ENCODE measurements at places on chromosomes 11 and 22.

DNA sequence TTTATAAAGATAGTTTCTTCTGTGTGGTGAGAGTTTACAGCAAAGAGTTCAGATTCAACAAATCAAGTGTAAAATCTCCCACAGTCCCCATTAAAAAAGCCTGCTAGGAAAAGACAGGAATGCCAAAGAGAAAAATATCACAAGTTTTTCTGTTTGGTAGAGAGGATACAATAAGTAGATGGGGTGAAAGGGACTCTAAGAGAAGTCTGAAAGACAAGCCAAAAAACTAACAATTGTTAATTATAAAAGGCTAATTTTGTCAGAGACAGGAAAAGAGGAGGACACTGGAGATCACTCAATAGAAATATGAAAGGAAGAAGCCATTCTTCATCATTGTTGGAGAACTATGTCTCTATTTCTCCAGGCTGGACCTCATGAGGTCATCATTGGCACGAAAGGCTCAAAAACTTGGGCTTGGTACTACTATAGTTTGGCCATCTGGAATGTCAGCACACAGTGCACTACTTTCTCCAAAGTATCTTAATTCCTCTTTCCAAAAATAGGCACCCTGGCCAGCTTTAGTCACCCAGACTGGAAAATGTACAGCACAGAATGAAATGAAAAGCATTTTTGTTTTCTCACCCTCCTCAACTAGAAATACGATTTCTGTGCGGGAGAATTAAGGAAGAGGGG is 531 bp upstream of the SOX6 start:
- H3K27me3 ChIP-seq, result no peaks in the 10 kb centered on the region
- no peak for DNase-seq
- H3K4me1 ChIP-seq, result no peaks in the 10 kb centered on the region
- no peak overlapping the region for H3K27ac ChIP-seq
- H3K36me3 ChIP-seq, result no peaks in the 10 kb centered on the region

DNA sequence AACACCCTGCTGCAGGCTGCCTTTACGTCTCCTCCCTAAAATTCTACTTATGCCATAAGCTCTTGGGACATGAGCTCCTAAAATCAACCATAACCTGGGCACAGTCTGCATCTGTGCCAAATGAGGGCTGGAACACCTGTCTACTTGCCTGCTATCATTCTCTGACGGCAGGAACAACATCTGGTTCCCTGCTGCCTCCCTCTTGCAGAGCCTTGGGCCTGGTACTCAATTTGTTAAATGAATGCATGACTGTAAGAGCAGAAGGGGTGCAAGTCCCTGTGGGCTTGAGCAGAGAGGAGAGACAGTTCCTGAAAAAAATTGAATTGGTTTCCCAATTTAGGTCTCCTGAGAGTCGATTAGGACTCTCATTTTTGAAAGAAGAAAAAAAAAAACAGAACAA is 66.7 kb upstream of the CSNK2A3 start:
- H3K4me1 ChIP-seq, result peaks cover 41% of the 10 kb centered on the region
- no peak overlapping the region for H3K4me3 ChIP-seq
- H3K27me3 ChIP-seq, result no peaks in the 10 kb centered on the region

GRCh38 chr11:71206186-71206585 is 46.2 kb downstream of the SHANK2 start:
- DNase-seq, result peak; percentile 70
- H3K36me3 ChIP-seq, result no peaks in the 10 kb centered on the region
- no peak overlapping the region for H3K27ac ChIP-seq
- H3K4me3 ChIP-seq, result no peak overlapping the region
- H3K4me1 ChIP-seq, result no peaks in the 10 kb centered on the region

DNA sequence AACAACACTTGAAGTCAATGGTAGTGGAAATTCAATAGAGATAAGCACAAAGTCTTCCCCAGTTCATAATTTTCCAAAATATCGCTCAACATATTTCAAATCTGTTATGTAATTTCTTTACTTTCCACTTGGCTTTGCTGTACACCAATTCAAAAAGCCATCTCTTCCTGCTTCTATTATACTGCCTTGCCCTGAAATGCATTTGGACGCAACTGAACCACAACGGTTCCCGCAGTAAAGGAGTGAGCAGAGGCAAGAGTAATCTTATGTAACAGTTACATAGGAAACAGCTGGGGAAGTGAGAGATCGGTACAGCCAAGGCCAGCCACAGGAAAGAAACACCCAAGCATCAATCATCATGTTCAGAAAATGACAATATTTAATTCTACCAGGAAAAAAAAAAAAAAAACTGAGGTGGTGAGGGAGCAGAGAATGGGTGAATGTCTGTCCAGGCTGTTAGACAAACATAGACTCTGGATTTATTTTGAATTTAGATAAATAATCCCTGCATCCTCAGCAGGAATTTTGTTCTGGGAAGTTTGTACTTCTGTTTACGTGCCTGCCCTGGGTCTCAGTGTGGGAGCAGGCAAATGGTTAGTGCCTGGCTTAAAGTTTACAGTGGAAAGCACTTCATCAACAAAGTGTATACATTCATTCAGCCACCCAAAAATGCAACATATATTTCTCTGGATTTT is 392.2 kb downstream of the ETS1 start:
- DNase-seq, result no peak
- no peak overlapping the region for H3K27ac ChIP-seq
- H3K4me1 ChIP-seq, result no peaks in the 10 kb centered on the region
- H3K4me3 ChIP-seq, result no peak overlapping the region

GRCh38 chr11:39435641-39436040 is 2023.8 kb downstream of the LRRC4C start:
- no peaks in the 10 kb centered on the region for H3K4me1 ChIP-seq
- no peaks in the 10 kb centered on the region for H3K27me3 ChIP-seq
- no peaks in the 10 kb centered on the region for H3K36me3 ChIP-seq
- no peak overlapping the region for H3K27ac ChIP-seq
- DNase-seq, result no peak

DNA sequence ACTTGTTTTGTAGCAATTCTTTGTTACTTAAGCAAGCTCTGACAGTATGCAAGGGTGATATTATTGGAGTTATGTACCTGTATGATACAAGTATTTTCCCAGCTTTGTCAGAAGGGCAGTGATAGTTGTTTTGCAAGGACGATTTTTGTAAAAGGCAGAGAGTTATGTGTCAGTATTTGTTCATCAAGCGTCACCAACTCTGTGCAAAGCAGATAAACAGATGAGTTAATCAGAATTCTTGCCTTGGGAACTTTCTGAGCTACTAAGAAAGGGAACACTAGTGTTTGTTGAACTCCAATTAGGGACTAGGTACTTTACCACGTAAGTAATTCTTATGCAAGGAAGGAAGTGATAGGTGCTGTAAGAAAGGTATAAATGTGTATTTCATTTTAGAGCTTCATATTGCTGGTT is 1.4 kb downstream of the USP47 start:
- H3K4me3 ChIP-seq, result peak overlapping the region; percentile 89
- peaks cover 35% of the 10 kb centered on the region for H3K4me1 ChIP-seq
- peak overlapping the region; percentile 98 for H3K27ac ChIP-seq
- no peaks in the 10 kb centered on the region for H3K27me3 ChIP-seq
- no peak for DNase-seq
- H3K36me3 ChIP-seq, result no peaks in the 10 kb centered on the region

DNA sequence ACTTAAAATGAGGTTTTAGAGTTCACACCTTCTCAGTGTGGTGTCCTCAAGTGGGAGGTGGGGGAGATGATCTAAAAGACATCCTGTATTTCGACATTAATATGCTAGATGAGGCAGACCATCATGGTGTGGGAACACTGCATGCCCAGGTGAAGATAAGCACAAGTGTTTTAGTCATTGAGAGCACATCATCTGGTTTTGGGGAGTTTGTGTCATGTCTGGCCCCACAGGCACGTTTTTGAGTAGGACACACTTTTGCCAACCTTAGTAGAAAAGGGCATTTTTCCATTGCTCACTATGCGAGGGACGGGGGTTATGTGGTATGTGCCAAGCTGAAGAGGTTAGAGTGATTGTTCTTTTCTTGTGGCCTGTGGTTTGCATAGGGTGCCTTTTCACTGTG is 189.3 kb downstream of the DBX1 start:
- H3K27ac ChIP-seq, result no peak overlapping the region
- no peak for DNase-seq
- no peaks in the 10 kb centered on the region for H3K36me3 ChIP-seq
- H3K4me1 ChIP-seq, result no peaks in the 10 kb centered on the region

DNA sequence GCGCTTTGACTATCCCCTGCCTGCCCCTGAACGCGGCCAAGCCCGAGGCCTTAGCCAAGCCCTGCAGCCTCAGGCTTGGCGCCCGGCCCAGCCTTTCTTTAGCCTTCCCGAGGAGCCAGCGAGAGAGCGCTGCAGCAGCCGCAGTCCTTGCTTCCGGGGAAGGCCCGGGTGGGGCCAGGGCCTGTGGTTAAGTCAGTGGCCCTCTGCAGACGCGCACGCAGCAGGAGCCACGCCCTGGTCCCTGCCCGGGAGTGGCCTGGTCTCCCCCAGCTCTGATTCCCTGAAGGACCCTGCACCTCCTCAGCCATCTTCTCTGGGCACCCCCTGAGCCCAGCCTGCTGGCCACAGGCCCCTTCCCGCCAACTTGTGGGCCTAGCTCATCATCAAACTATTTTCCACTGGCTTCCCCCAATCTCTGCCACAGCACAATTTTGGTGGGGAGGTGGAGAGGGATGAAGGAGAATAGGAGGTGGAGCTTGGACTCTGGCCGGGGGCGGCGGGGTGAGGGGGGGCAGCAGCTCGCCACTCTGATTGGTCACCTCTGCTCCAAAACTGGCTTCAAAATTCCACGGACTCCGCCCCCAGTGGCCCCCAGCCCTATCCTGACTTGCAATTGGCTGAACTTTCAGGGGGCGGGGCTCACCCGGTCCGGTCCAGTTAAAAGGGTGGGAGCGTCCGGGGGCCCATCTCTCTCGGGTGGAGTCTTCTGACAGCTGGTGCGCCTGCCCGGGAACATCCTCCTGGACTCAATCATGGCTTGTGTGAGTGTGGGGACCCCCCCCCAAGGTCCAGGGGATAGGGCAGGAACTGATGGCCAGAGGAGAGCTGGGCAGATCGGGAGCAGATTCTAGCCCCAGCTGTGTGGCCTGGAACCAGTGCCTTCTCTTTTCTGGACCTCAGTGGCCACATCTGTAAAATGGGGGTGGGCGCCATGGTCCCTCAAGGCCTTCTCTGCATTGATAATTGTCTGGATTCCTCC is at the start of gene LGALS1:
TSS of gene LGALS1 (plus strand) at position 686 of the 979 bp plus-strand sequence. CDS start at position 753, 67 bp downstream.
- H3K36me3 ChIP-seq, result no peaks in the 10 kb centered on the region
- peak within 1 kb of the TSS; percentile 92 for H3K27ac ChIP-seq
- H3K4me3 ChIP-seq, result peak within 1 kb of the TSS; percentile 57
- peaks cover 30% of the 10 kb centered on the region for H3K4me1 ChIP-seq

DNA sequence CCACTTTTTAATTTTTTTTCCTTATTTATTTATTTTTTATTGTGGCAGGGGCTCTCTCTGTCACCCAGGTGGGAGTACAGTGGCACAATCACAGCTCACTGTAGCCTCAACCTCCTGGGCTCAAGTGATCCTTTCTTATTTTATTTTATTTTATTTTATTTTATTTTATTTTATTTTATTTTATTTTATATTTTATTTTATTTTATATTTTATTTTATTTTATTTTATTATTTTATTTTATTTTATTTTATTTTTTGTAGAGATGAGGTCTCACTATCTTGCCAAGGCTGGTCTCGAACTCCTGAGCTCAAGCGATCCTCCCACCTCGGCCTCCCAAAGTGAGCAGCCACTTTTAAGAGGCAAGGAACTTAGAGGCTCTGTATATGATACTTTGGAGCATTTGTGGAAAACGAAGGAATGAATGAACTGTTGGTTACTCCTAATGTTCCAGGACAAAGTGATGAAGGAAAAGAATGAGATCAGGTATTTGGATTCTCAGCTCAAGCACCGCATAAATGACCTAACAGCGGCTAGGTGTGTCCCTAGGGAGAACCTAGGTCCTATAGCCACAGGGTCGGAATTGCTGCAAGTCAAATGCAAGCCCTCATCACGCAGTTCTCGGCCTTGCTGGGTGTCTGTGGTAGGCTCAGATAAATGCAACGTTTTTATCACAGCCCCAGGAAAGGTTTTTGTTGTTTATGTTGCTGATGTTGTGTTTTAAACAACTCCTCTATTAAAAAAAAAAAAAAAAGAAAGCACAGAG is 36.5 kb downstream of the ASCL2 start:
- DNase-seq, result no peak
- H3K27me3 ChIP-seq, result no peaks in the 10 kb centered on the region
- H3K4me1 ChIP-seq, result no peaks in the 10 kb centered on the region
- no peaks in the 10 kb centered on the region for H3K36me3 ChIP-seq
- H3K4me3 ChIP-seq, result no peak overlapping the region

DNA sequence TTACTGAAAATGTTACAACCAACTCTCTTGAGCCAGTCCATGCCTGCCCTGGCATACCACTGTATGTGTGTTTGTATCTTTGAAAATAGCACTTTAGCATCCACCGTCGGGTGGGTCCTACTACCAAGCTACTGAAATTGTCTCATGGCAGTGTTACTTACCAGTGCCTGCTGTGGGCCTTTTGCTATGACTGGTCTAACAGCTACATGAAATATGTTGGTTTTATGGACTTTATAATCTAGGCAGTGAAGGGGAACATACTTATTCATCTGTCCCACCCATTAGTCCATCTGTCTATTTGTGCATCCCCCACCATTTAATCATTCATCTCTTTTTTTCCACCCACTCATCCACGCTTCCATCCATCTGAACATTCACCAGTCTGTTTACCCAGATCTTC is 106.0 kb downstream of the NAV2 start:
- H3K4me3 ChIP-seq, result no peak overlapping the region
- H3K27ac ChIP-seq, result no peak overlapping the region
- DNase-seq, result no peak
- no peaks in the 10 kb centered on the region for H3K27me3 ChIP-seq
- no peaks in the 10 kb centered on the region for H3K4me1 ChIP-seq

DNA sequence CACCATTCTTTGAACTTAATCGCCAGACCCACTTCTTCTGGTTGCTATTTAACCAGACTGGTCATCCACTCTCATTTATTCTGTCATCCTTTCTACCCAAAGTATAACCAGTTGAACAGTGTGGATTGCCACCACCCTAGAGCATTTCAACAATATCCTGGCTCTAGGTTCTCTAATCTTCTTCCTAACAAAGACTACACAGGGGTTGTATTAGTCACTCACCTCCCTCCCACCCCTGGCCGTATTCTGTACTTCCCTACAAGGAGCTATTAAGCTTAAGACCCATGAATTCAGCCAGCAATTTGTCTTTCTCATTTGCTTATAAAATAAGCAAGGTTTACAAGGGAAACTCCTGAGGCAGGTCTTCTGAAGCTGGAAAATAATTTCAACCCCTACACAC is 46.9 kb upstream of the CEP126 start:
- no peak for DNase-seq
- no peaks in the 10 kb centered on the region for H3K27me3 ChIP-seq
- peaks cover 4% of the 10 kb centered on the region for H3K4me1 ChIP-seq
- no peak overlapping the region for H3K27ac ChIP-seq

DNA sequence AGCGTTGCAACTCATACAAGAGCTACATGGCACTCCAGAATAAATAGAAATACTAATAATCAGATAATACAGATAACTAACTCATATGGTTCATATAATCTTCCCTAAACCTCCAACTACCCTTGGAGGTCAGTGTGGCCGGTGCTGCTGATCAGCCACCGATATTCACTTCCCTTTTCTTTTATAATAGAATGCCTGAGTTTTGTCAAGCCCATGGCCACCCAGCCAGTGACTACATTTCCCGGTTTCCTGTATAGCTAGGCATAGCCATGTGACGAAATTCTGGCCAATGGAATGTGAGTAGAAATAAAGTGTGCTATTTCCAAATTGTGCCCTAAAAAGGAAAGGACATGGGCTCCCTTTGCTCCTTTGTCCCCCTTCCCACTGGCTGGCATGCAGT is 5.9 kb upstream of the CAT start:
- no peak for DNase-seq
- no peaks in the 10 kb centered on the region for H3K27me3 ChIP-seq
- H3K4me3 ChIP-seq, result no peak overlapping the region
- no peaks in the 10 kb centered on the region for H3K36me3 ChIP-seq

- H3K4me1 ChIP-seq, result no peaks in the 10 kb centered on the region
- no peaks in the 10 kb centered on the region for H3K36me3 ChIP-seq
- no peaks in the 10 kb centered on the region for H3K27me3 ChIP-seq
- no peak overlapping the region for H3K4me3 ChIP-seq
- H3K27ac ChIP-seq, result no peak overlapping the region
Measured at GRCh38 chr11:118411530-118411929, 10.1 kb downstream of the ATP5MG start.
